ENCODE measurements at places on chromosomes 4 and X.

DNA sequence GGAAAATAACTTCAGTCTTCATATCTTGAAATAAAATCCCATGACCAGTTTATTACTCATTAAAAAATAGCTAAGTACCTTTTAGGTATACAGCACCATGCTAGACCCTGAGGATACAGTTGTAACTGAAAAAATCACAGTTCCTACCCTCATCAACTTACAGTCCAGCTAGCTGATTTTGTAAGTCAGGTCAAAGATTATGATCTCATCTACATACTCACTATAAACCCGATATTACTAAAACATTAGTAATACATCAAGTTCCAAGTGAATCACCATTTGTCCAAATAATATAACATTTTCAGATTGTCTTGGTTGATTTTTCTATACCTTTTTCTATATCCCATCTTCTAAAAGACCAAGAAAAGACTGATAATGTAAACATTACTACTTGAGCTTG, 333.9 kb downstream of the INPP4B start:
- DNase-seq = no peak

DNA sequence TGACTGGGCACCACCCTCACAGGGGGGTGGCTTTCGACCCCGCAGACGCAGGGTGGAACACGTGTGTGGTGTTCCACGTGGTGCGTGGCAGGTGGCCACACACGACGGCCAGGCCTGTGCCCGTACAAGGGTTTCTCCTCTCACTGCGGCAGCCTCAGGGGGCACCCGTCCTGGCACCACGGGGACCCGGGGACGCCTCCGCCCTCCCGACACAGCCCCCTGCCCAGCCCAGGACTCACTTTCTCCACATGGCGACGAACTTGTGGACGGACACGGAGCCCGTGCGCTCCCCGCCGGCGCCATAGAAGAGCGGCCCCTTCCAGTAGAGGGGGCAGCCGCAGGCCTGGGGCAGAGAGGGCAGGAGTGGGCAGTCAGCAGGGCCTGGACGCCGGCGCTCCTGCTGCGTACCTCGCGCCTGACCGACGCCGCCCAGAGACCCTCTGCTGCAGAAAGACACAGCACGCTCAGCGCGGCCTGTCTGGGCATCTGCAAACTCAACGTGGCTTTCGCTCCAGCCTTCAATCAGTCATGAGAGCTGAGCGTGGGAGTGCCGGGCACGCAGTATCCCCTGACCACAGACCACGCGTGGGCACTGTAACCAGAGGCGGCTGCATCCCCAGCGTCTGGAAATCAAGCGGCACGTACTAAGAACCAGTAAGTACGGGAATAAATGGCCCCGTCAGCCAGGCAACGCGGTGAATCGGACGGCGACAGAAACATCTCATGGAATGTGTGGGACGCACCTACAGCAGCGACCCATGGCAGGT, 28.9 kb upstream of the GTPBP6 start:
- DNase-seq = no peak

DNA sequence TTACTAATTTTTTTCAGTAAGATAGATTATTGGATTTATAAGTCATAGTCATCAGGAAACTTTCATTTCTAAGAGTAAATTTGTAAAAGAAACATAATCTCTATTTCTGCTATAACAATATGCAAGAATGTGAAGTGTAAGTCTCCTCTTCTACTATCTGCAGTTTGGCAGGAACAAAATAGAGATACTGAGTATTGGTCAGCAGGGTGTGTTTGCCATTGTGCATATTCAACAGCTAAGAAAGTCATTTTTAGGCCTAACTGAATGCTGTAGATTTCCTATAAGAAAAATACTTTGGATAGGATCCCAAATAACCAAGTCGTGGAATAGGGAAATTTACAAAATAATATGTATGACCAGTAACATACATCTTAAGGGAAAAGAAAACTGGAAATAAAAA, 253.3 kb upstream of the EPHA5 start:
- DNase-seq = no peak

DNA sequence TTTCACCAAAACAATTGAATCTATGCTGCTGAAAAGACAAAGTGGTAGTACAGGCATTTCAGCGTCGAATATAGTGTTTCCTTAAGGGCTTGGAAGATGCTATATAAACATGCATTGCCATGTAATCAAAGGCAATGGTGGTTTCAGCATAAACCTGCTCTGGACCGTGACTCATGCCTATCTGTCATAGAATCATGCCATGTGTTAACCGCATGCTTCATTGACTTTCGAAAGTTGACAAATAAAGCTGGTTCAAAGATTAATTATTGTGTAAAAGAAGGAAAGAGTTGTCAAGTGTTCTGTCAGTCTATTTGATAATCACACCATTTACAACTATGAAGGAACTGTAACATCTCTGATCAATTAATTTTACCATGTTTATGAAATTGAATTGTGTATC, 83.2 kb downstream of the FUNDC1 start:
- no peak for DNase-seq

GRCh38 chrX:13797512-13797911, 19.4 kb downstream of the GPM6B start:
- DNase-seq = no peak

GRCh38 chr4:136741468-136741867, 790.8 kb downstream of the PCDH18 start:
- DNase-seq = no peak

DNA sequence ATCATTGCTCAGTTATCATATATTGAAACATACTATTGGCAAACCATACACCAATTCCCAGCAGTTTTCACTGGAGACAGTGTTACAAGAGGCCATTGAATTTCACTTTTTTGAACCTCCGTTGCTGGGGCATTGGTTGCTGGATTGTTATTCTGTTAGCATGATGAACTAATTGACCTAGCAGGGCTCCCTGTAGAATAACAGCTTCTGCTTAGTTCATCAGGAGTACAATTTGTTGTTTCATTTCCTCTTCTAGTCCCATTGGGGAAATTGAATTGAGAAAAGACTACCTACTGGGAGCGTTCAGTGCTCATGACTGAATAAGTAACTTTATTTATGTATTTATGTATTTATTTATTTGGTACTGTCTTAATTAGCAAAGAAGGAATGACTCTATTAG, 151.6 kb downstream of the SLIT2 start:
- no peak for DNase-seq

- DNase-seq = no peak
These were observed 17.8 kb downstream of the PITX2 start for GRCh38 chr4:110605077-110605476.
